ENCODE measurements at places on chromosomes 1 and 21. TPM values are rescaled to one million over a fixed set of nuclear protein-coding genes. Genes with fewer than 3 reads are reported as not detected.

The RNU1-3 gene
- polyA plus RNA-seq: under 0.01 TPM

The SLC35F3 gene
- not detected for polyA plus RNA-seq

The ELF3 gene
- polyA plus RNA-seq: 0.14 TPM

The CGN gene
- 0.37 TPM for polyA plus RNA-seq

The TTC3 gene
- polyA plus RNA-seq: 21.4 TPM

The EFNA4 gene
- 25.2 TPM for polyA plus RNA-seq

The MFSD2A gene
- polyA plus RNA-seq: 2.7 TPM

The OR6N1 gene
- not detected for polyA plus RNA-seq

The CD58 gene
- polyA plus RNA-seq: 12.7 TPM

The FCER1G gene
- polyA plus RNA-seq: 1.1 TPM

The BLACAT1 gene
- polyA plus RNA-seq: not detected

The LCE1F gene
- polyA plus RNA-seq: not detected

The OR2L5 gene
- polyA plus RNA-seq: not detected

The SPRR2E gene
- polyA plus RNA-seq: not detected

The RNF11 gene
- polyA plus RNA-seq: 96.3 TPM

The CDA gene
- polyA plus RNA-seq: 1.2 TPM

The TAS1R3 gene
- polyA plus RNA-seq: 0.38 TPM

The LCE1E gene
- not detected for polyA plus RNA-seq

The OPTC gene
- polyA plus RNA-seq: not detected

All from endothelial cell of umbilical vein (primary cell).